ENCODE measurements at places on chromosomes 11 and 22.
A peak's percentile ranks its signal among the peaks of the same experiment; 100 is the strongest.

DNA sequence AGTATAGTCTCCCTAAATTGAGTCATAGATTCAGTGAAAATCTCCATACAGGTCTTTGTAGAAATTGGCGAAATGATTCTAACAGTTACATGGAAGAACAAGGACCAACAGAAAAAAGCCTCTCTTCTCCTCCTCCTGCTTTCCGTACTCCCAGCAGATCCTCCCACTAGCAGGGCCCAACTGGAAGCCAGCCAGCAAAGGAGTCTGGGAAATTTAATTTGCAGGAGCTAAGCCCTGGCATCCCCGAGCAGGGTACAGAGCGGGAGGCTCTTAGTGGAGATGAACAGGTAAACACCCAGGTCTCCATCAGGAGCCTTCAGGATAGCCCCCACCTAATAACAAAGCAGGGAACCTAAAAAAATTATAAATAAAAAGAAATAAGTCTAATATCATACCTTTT lies 1473.8 kb downstream of the TBC1D22A start:
- no peaks in the 10 kb centered on the region for H3K27me3 ChIP-seq
- H3K36me3 ChIP-seq, result no peaks in the 10 kb centered on the region
- no peak overlapping the region for H3K27ac ChIP-seq
- no peak overlapping the region for H3K4me3 ChIP-seq

- no peak overlapping the region for H3K4me3 ChIP-seq
- peaks cover 24% of the 10 kb centered on the region for H3K4me1 ChIP-seq
- H3K27me3 ChIP-seq, result no peaks in the 10 kb centered on the region
- peak overlapping the region; percentile 81 for H3K27ac ChIP-seq
Observed at GRCh38 chr22:27134315-27134701, 476.9 kb downstream of the MIAT start.

GRCh38 chr22:39135092-39135896 lies 17.2 kb downstream of the CBX7 start:
- H3K4me1 ChIP-seq, result peaks cover 12% of the 10 kb centered on the region
- peaks cover 13% of the 10 kb centered on the region for H3K27me3 ChIP-seq
- peak; percentile 57 for DNase-seq
- H3K27ac ChIP-seq, result no peak overlapping the region
- no peak overlapping the region for H3K4me3 ChIP-seq
- H3K36me3 ChIP-seq, result peaks cover 7% of the 10 kb centered on the region

DNA sequence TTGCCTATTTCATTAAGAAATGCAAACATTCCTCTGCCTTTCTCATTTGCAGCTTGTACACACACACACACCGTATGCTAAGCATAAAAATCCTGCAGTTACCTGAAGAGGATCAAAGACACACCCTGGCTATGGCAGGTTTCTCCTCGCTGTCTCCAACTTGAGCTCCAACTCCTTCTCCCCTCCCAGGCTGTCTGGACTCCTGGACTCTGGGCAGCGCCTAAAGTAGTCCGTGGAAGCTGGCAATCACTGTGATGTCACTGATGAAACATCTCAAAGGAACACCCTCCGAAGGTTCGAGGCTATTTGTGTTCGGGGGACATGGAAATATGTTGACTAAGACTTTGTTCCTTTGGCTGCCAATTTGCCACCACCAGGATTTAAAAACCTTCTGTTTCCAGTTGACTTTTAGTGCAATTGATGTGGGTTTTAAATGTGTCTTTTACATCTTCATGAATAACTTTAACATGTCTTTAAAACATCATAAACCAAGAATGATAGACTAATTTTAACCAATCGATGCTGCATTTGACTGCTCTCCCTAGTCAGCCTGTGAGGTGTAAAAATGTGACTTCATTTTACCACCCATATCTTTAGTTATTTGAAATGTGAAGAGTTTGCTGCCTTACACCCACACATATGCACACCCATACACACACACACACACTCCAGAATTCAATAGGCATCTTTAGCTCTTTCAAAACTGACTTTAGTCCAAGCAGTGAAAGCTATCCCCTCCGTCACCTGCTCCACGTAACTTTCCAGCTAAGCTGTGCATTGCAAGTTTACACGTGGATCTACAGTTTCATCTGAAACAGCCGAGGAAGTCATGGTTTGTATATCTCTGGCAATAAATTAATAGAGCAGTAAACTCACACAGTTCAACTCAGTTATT lies at the start of gene SLN:
Gene SLN, minus strand, starts transcription at position 196 of the 895 bp plus-strand sequence.
- peaks cover 2% of the 10 kb centered on the region for H3K4me1 ChIP-seq
- H3K27ac ChIP-seq, result no peak within 1 kb of the TSS
- peaks cover 17% of the 10 kb centered on the region for H3K27me3 ChIP-seq
- no peak for DNase-seq
- no peaks in the 10 kb centered on the region for H3K36me3 ChIP-seq

DNA sequence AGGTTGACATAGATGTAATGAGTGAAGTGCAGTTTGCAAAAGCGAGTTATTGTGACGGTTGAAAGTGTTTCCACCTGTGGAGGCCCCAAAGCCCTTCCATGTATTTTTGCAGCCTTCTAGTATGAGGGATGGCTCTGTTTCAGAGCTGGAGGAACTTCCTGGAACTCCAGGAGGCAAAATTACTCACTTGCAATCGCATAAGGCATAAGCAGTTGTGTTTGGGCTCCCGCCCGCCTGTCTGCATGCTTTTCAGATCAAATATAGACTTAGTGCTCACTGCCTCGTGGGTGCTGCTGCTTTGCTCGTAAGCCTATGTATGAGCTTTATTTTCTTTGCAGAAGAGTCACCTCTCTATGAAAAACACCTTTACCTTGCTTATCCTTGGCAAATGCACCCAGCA lies 146.8 kb upstream of the LARGE1 start:
- no peak overlapping the region for H3K27ac ChIP-seq
- H3K4me1 ChIP-seq, result no peaks in the 10 kb centered on the region
- DNase-seq, result no peak
- H3K4me3 ChIP-seq, result no peak overlapping the region
- H3K36me3 ChIP-seq, result no peaks in the 10 kb centered on the region
- H3K27me3 ChIP-seq, result no peaks in the 10 kb centered on the region

- H3K27ac ChIP-seq, result peak overlapping the region; percentile 68
- no peak overlapping the region for H3K4me3 ChIP-seq
- no peak for DNase-seq
- H3K27me3 ChIP-seq, result no peaks in the 10 kb centered on the region
- peaks cover 48% of the 10 kb centered on the region for H3K4me1 ChIP-seq
- H3K36me3 ChIP-seq, result peaks cover 31% of the 10 kb centered on the region
Observed at GRCh38 chr22:17964156-17964555, 60.2 kb downstream of the MICAL3 start.

- no peak for DNase-seq
- H3K4me1 ChIP-seq, result peaks cover 16% of the 10 kb centered on the region
- peaks cover 2% of the 10 kb centered on the region for H3K36me3 ChIP-seq
Observed at GRCh38 chr22:26570115-26570514, 19.8 kb downstream of the TPST2 start.

DNA sequence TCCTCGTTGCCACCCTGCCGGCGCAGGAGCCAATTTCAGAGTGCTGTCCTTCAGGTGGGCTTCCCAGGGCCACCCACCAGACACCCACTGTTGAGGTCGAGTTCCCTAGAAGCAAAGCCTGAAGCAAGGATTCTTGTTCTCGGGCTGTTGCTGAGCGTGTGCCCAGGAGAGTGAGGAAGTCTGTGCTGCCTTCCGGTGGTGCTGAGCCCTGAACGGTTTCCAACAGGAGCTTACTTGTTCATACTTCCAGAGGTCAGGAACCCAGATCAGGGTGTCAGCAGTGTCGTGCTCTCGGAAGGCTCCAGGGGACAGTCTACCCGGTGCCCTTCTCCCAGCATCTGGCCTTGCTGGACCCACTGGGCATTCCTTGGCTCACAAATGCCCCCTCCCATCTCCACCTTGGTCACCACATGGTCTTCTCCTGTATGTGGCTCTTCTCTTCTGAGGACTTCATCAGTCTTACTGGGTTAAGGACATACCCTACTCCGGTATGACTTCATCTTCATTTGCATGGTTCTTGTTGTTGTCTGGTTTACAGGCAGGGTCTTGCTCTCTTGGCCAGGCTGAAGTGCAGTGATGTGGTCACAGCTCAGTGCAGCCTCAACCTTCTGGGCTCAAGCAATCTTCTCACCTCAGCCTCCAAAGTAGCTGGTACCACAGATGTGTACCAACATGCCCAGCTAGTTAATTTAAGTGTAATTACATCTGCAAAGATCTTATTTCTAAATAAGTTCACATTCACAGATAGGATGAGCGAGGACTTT lies 11.2 kb downstream of the SLC25A1 start:
- no peak for DNase-seq
- H3K27ac ChIP-seq, result no peak overlapping the region
- no peak overlapping the region for H3K4me3 ChIP-seq
- H3K4me1 ChIP-seq, result peaks cover 18% of the 10 kb centered on the region
- H3K36me3 ChIP-seq, result no peaks in the 10 kb centered on the region

- H3K27ac ChIP-seq, result no peak overlapping the region
- H3K4me3 ChIP-seq, result no peak overlapping the region
- DNase-seq, result no peak
- peaks cover 12% of the 10 kb centered on the region for H3K4me1 ChIP-seq
- H3K36me3 ChIP-seq, result peaks cover 38% of the 10 kb centered on the region
Observed at GRCh38 chr11:3101921-3102640, 44.9 kb upstream of the CARS1 start.

Measured in mesenchymal stem cell (in vitro differentiated cells and primary cell).